ENCODE measurements at places on chromosomes 5 and 9.

GRCh38 chr5:100800562-100800961 is 102.5 kb downstream of the ST8SIA4 start:
- DNase-seq = no peak

- no peak for DNase-seq
Observed at GRCh38 chr9:117523531-117524153, 108.8 kb upstream of the ASTN2 start.

GRCh38 chr5:116358911-116359418 is 215.7 kb downstream of the SEMA6A start:
- DNase-seq = no peak

DNA sequence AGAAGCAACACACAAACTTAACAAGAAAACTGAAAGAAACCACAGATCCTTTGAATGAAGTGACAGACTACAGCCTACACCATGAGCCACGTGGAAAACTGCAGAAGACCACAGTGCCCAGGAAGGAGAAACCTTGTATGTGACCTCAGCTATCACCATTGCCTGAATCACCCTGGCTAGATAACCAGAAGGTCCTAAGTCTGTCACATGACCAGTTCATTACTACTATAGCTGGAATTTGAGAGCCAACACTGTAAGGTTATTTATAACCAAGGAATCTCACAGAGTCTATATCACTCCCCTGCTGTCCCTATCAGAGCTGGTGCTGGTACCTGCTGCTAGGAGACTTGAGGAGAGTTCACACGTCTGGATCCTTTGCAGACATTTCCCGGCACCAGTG is 90.3 kb upstream of the FBXL17 start:
- DNase-seq = no peak

DNA sequence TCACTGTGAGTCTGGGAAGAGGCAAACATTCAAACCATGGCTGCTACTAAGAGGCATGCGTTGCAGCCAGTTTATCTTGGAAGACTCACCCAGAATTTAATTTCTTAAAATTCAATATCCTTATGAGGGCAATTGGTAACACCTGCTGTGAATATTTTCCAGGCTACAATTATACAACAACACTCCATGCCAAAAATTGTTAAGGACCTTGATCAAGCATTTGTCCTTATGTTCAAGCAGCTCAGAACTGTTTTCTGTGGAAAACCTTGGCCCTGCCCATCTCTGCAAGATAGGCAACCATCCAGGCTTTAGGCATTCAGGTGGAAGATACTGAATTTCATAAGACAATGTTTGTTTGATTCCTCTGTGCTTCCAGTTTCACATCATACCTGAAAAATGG is 327.8 kb downstream of the FBXL7 start:
- DNase-seq = no peak

- no peak for DNase-seq
Observed at GRCh38 chr5:132243366-132243977, 14.0 kb upstream of the PDLIM4 start.

DNA sequence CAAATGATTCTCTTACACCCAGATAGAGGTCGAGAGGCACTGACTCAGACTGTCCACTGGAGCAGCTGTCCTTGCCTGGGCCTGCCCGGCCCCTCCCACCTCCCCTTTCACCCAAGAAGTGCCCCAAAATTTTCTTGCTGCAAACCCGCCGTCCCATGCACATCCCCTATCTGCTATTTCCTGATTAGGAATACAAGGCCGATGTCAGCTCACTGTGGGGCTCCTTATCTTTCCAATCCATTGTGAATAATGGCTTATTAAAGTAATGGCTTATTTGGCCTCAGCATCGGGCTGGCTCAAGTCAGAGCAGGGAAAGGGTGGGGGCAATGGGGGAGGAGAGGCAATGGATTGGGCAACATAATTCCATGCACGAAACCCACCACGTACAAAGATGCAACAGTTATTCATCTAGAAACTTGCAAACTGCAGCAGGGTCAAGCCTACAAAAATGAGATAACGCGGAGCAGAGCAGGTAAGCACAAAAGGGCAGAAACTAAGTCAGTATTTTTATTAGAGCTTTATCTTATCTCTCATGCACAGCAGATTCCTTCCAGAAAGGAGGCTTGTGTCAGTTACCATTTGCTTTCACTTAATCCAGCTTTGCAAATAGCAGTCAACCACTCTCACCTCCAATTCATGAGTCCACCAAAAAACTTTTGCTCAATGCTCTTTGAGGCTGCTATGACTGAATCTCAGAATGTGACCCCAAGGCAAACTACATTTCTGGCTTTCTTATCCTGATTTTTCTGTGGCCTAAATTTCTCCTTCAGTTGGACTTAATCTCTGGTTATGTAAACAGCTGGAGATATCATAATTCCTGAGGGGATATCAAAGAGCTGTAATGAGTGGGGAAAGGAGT is 138.2 kb upstream of the OSMR start:
- no peak for DNase-seq

GRCh38 chr5:154868702-154869101 is 10.3 kb downstream of the CNOT8 start:
- no peak for DNase-seq

GRCh38 chr5:126107381-126107780 is 315.8 kb upstream of the GRAMD2B start:
- DNase-seq = no peak

DNA sequence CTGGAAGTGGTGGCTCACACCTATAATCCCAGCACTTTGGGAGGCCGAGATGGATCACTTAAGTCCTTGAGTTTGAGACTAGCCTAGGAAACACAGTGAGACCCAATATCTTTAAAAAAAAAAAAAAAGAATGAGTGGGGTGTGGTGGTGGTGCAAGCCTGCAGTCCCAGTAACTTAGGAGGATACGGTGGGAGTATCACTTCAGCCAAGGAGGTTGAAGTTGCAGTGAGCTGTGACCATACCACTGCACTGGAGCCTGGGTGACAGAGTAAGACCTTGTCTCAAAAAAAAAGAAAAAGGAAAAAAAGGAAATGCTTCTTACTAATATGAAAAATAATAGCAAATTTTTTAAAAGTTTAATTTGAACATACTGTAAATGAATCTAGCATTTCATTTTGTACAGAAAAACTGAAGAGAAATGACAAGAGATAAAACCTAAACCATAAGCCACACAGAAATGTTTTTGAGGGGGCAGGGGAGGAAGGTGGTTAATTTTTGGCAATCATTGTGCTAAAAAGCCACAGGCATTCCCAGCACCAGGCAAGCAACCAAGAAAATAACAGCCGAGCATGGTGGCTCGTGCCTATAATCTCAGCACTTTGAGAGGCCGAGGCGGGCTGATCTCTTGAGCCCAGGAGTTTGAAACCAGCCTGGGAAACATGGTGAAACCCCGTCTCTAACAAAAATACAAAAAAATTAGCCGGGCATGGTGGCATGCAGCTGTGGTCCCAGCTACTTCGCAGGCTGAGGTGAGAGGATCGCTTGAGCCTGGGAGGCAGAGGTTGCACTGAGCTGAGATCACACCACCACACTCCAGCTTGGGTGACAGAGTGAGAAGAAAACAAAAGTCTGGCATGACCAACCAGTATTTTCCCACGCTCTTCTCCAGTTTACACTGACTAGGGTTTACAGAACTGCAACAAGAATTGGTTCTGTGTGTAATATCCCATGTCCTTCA is 114.5 kb upstream of the NR5A1 start:
- DNase-seq = no peak

- no peak for DNase-seq
Observed at GRCh38 chr5:133247881-133248624, 196.2 kb downstream of the HSPA4 start.

- DNase-seq = peak; percentile 15
Observed at GRCh38 chr9:4620057-4620765, 41.9 kb upstream of the PLPP6 start.

- DNase-seq = no peak
Observed at GRCh38 chr5:130601-131131, 38.7 kb downstream of the PLEKHG4B start.

- DNase-seq = no peak
Observed at GRCh38 chr9:134785325-134786108, 95.1 kb upstream of the FCN2 start.

DNA sequence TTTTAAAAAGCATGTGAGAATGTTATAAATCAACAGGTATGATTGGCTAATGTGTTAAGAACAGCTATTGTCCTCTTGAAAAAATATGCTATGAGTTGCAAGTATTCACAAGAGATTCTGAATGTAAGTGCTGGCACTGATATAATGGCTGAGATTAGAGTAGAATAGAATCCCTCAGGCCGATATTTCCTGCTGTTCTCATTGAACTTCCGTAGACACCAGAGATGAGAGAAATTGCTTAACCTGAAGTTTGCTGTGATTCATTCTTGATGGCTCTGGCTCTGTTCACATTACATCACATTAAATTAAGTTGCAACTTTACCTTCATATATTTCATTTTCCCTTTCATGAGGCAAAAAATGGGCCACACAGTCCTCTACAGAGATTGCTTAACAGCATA is 114.5 kb downstream of the BAAT start:
- DNase-seq = no peak

DNA sequence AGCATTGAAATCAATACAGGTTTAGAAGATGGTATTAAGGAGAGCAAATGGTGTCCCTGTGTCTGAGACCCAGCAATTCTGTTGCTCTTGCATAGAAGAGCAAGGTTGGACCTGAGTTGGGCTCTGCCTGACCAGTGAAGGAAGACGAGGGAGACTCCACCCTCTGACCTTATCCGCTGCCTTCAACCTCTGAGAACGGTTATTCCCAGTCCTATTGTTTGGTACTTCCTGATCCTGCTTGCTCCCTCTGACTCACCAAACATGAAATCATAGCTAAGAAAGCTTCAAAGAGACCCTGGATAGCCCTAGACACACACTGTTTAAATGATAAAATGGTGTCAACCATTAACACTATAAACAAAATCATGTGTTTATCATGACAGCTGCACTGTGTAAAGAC is 218.5 kb downstream of the PLK2 start:
- no peak for DNase-seq

DNA sequence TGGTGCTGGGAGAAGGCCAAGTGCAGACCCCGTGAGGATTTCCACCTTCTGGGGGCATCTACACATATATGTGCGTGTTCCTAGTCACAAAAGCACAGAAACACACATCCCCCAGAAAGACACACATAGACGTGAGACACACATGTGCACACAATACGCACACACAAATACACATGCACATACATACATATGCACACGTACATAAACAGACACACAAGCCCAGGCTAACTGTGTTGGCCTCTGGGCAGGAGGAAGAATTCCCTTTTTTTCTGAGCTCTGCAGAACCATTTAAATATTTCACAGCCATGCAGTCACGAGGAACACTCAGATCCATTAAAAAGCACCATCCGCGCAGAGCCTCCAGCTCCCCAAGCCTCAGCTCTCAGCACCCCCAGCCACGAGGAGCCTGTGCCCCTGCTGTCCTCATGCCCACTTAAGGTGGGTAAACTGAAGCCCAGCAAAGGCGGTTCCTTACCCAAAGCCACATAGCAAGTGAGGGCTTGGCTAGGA is 5.3 kb downstream of the NINJ1 start:
- DNase-seq = no peak

DNA sequence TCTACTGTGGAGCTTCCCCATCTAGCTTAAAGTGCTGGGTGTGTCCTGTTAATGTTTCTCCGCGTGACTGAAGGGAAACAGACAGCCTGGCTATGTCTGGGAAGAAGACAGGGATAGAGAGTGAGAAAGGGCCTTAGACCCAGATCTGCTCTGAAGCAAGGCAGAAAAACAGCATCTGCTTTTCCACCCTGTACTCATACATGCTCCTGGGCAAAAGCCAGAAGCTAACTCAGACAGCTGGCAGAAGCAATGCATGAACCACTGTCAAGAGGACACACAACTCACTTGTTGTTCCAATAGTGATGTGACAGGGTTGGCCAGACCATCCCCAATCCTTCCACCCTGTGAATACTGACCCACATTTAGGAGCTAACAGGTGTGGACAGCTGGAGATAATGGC is 63.3 kb downstream of the DPYSL3 start:
- no peak for DNase-seq

DNA sequence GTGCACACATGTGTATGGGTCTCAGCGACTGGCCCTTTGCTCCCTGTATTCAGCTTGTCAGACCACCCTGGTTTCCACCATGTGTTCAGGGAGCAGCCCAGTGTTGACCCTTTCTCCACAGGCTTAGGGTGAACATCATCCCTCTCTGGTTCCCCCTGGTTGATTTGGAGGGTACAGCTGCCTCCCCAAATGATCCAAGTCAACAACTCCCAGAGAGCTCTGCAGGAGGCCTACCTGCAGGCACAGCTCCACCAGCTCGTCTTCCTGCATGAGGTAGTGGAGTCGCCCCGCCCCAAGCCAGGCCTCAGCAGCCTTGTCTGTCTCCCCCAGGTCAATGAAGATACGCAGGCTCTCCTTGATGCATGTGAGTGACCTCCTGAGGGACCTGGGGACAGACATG is 50.5 kb downstream of the SH3TC2 start:
- DNase-seq = no peak

- no peak for DNase-seq
Observed at GRCh38 chr9:28600226-28600625, 1026.9 kb upstream of the C9orf72 start.

- DNase-seq = no peak
Observed at GRCh38 chr5:40813698-40814281, 15.6 kb upstream of the PRKAA1 start.

GRCh38 chr5:119397518-119398380 is 41.9 kb downstream of the TNFAIP8 start:
- no peak for DNase-seq

GRCh38 chr5:76099756-76100155 is 16.6 kb downstream of the SV2C start:
- DNase-seq = no peak

DNA sequence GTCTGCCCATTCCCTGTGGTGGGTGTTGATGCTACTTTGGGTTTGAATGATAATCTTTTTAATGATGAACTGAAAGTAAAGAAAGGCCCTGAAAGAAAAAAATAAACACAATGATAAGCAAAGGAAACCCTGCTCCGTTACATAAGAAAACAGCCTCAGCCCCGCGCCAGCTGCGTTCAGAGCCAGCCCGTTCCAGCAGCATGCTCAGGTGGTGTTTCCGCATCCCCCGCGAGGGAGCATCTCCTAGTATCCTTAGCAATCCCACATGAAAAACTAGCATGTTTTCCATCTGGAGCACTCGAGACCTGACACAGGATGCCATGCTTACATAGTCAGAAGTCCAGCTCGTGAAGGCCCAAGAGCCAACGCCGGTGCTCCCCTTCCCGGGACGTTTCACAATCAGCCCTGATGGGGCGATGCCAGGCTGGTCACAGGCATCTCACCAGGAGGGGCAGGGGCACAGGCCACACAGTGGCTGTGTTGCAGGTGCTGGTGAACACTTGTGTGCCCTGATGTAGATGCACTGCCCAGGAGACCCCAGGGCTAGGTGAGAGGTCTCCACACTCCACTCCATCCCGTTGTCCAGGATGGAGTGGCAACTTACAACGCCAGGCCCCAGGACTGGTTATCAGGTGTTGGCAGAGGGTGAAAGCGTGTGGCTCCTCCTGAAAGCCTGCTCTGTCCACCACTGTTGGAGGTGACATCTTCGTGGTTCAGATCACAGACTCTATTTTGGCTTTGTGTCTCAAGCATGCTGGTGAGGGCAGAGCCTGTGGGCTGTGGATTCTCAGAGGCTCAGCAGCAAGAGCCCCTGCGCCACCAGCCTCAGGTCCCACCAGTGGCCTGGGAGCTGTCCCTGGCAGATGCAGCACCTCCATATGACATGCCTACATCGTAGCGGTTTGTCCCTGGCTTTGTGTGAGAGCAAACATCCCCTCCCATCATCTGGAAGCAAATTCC is 246.8 kb upstream of the IRX1 start:
- DNase-seq = no peak
